Peyer's patch (tissue), 4 donors: ENCODE measurements at places on chromosomes 4 and X. TPM values are rescaled to one million over a fixed set of nuclear protein-coding genes. Genes with fewer than 3 reads are reported as not detected.

Gene PPEF2
- total RNA-seq = 0.54 TPM

Gene GLUD2
- 2.9 TPM for total RNA-seq

Gene PARM1
- 10.2 TPM for total RNA-seq

GRCh38 chr4:41012911-41013310 lies 201.4 kb downstream of the APBB2 start:
- no peaks in the 10 kb centered on the region for H3K4me1 ChIP-seq
- H3K36me3 ChIP-seq = peaks cover 9% of the 10 kb centered on the region
- DNase-seq = no peak
- no peak overlapping the region for H3K4me3 ChIP-seq
- no peaks in the 10 kb centered on the region for H3K27me3 ChIP-seq

GRCh38 chrX:146881521-146881920 lies 67.0 kb upstream of the CXorf51A start:
- H3K27ac ChIP-seq = no peak overlapping the region
- H3K4me3 ChIP-seq = no peak overlapping the region
- no peaks in the 10 kb centered on the region for H3K4me1 ChIP-seq

GRCh38 chr4:170875868-170876267 lies 786.1 kb upstream of the AADAT start:
- DNase-seq = no peak
- no peaks in the 10 kb centered on the region for H3K36me3 ChIP-seq
- no peak overlapping the region for H3K4me3 ChIP-seq
- H3K27ac ChIP-seq = no peak overlapping the region
- H3K27me3 ChIP-seq = no peaks in the 10 kb centered on the region

DNA sequence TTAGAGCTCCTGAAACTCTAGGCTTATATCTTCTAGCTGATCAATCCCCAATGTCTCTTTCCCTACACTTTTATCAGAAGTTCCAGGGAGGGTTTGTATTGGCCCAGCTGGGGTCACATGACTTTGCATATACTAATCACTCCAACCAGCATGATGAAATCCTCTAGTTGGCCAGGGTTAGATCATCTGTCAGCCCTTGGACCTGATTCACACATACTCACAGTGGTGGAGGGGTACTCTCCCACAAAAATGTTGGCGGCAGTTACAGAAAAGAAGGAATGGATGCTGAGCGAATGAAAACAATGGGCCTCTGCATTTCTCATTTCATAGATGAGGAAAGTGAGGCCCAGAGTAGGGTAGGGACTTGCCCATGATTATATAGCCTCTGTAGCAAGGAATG lies 151.1 kb downstream of the PJA1 start:
- no peaks in the 10 kb centered on the region for H3K4me1 ChIP-seq
- no peaks in the 10 kb centered on the region for H3K36me3 ChIP-seq
- no peak overlapping the region for H3K27ac ChIP-seq
- no peak for DNase-seq
- no peak overlapping the region for H3K4me3 ChIP-seq

- H3K4me3 ChIP-seq = no peak overlapping the region
- DNase-seq = no peak
- H3K36me3 ChIP-seq = no peaks in the 10 kb centered on the region
- H3K27me3 ChIP-seq = no peaks in the 10 kb centered on the region
These were observed 273.1 kb downstream of the DCTD start for GRCh38 chr4:182643801-182644682.

DNA sequence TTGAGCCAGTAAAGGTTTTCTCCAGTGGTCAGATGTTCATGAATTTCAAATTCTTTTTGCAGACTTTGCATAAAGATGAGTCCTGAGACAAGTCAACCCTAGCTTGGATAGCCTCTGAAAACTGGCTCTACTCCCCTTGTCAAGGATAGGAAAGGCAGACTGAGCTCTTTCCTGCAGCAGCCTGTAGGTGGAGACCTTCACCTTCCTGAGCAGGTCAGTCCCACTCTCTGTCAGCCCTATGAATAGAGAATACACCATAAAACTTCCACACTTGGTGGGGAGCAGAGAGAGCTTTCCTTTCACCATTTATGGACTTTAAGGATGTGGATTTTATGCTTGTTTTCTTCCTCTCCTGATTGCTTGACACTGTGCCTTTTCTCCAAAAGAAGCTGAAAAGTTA lies 41.9 kb downstream of the PCDH19 start:
- no peaks in the 10 kb centered on the region for H3K27me3 ChIP-seq
- DNase-seq = no peak
- no peak overlapping the region for H3K27ac ChIP-seq
- no peaks in the 10 kb centered on the region for H3K4me1 ChIP-seq

Gene SMIM10
- 4.1 TPM for total RNA-seq

DNA sequence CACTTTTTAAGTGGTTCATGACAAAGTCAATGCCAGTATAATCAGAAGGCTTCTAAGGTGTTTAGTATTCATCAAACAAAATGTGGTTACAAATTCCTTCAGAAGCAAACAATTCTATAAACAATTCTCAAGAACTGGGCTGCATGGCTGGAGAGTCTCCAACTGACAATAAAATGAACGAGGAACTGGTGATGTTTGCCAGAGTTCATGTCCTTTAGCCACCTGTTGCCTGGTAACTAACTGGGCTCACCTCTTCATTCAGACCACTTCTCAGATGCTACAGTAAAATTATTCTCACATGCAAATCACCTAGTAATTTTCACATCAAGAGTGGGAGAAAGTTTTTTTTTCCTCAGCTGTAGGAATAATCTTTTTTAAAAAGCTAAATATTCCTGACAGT lies 53.3 kb downstream of the CAMK2D start:
- no peak for DNase-seq
- no peaks in the 10 kb centered on the region for H3K36me3 ChIP-seq
- H3K27ac ChIP-seq = no peak overlapping the region

DNA sequence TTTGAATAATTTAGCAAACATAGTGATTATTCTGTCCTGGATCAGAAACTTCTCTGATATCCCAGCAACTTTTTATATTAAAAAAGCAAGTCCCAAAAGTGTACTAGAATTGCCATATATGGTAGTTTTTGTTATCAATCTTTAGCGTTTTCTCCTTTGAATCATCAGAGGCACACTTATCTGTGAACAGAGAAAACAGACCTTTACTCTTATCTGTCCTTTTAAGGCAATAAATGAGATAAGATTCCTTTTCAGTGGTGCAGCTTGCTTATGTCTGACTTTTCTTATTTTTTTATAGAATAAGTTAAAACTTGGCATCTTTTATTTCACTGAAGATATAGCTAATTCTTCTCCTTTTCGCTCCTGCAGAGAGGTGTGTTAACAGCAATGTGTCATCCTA lies 458.1 kb upstream of the PCDH10 start:
- no peaks in the 10 kb centered on the region for H3K27me3 ChIP-seq
- no peak for DNase-seq
- no peak overlapping the region for H3K27ac ChIP-seq
- H3K4me1 ChIP-seq = no peaks in the 10 kb centered on the region
- no peaks in the 10 kb centered on the region for H3K36me3 ChIP-seq
